ENCODE measurements at places on chromosomes 16 and 17. TPM values are rescaled to one million over a fixed set of nuclear protein-coding genes. Genes with fewer than 3 reads are reported as not detected.
A peak's percentile ranks its signal among the peaks of the same experiment; 100 is the strongest.

The NUBP2 gene
- total RNA-seq: 30.0 TPM

The SSTR5 gene
- 0.37 TPM for total RNA-seq

The CES3 gene
- total RNA-seq: 169 TPM

The LSM12 gene
- 60.9 TPM for total RNA-seq

The ABCA8 gene
- 9.7 TPM for total RNA-seq

The CETP gene
- not detected for total RNA-seq

The CCL15 gene
- total RNA-seq: 54.4 TPM

- DNase-seq: no peak
Observed at GRCh38 chr17:77472468-77473310, 331.9 kb downstream of the SEC14L1 start.

- DNase-seq: no peak
Observed at GRCh38 chr17:57485566-57485865, 229.2 kb downstream of the MSI2 start.

DNA sequence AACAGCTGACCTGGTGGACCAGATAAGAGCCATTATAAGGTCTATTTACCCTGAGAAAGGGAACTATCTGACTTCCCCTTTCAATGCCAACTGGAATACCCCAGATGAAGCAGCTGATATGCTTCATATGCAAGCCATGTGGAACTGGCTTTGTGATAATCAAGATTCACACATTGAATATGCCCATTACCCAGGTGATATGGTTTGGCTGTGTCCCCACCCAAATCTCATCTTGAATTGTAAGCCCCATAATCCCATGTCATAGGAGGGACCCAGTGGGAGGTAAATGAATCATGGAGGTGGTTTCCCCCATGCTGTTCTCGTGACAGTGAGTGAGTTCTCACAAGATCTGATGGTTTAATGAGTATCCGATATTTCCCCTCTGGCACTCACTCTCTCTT lies 42.1 kb downstream of the IKZF3 start:
- no peak for DNase-seq

DNA sequence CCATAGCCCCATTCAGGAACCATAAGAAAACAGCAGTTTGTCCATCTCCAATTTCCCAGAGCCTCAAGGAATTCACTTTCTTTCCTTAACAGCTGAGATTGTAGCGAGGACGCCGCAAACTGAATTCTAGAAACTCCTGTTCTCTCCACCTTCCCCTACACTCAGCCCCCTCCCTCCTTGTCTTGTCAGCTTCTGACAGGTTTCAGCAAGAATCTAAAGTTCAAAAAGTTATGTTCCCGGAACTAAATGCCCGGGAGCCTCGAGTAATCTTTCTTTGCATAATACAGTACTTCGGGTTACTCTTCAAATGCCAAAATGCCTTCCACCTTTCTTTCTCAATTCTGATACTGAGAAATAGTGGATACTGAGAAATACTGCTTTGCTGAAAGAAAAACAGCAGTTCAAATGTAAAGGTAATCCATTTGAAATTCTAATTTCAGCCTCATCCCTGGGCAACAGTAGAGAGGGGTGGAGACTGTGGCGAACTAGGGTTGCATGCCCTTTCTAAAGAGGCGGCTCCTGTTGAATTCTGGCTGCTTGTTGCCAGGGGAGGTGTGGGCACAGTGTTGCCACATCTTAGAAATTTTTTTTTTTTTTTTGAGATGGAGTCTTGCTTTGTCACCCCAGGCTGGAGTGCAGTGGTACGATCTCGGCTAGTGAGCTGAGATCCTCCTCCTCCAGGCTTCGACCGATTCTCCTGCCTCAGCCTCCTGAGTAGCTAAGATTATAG lies 63.5 kb upstream of the USP7 start:
- DNase-seq: no peak

DNA sequence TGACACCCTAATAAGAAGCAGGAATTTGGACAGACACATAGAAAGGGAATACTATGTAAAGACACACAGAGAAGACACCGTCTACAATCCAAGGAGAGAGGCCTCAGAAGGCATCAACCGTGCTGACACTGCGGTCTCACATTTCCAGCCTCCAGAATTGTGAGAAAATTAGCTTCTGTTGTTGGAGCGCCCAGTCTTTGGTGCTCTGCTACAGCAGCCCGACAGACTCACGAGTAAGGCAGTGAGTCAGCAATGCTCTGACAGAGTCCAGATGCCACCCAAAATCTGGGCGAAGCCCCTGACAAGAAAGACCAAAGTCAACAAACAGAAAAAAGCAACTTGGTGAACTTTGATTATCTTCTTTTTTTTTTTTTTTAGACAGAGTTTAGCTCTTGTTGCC lies 32.5 kb upstream of the RAI1 start:
- no peak for DNase-seq

GRCh38 chr17:35735036-35735805 lies 3.8 kb downstream of the RASL10B start:
- no peak for DNase-seq

DNA sequence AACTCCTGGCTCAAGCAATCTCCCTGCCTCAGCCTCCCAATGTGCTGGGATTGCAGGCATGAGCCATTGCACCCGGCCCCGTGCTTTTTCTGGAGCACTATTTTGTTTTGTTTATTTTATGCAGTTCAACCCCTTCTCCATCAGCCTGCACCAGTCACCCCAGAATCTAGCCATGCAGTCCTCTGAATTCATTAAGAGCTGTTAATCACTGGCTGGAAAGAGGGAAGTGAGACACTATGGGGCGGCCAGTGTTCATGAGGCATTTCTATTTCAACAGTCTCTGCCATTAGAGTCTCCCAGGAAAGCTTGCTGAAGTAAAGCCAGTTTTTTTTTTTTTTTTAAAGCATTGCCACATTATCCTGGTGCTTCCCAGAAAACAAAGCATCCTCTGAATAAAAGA lies 1.7 kb downstream of the VWA3A start:
- no peak for DNase-seq

- DNase-seq: no peak
Observed at GRCh38 chr17:61462719-61463315, 10.6 kb downstream of the TBX4 start.

- DNase-seq: peak; percentile 47
Observed at GRCh38 chr17:40323391-40324381, 14.7 kb downstream of the RARA start.

DNA sequence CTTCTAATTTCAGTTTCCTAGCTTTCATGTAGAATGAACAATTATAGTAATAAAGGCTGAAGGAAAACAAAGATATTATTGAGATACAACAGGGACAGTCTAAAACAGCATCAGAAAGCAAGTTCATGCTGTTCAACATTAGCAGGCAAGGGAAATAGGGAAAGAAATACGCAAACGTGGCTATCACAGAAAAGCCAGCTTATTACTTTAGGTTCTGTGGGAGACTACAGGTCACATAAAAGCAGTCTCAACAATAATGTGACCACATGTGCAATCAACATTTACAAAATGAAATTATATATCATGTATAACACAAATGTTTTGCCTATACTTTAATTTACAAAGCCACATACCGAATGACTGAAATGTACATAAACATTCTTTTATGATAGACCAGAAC lies 4.9 kb upstream of the TRIM37 start:
- no peak for DNase-seq

GRCh38 chr17:74798239-74798707 lies 22.1 kb upstream of the NAT9 start:
- no peak for DNase-seq

DNA sequence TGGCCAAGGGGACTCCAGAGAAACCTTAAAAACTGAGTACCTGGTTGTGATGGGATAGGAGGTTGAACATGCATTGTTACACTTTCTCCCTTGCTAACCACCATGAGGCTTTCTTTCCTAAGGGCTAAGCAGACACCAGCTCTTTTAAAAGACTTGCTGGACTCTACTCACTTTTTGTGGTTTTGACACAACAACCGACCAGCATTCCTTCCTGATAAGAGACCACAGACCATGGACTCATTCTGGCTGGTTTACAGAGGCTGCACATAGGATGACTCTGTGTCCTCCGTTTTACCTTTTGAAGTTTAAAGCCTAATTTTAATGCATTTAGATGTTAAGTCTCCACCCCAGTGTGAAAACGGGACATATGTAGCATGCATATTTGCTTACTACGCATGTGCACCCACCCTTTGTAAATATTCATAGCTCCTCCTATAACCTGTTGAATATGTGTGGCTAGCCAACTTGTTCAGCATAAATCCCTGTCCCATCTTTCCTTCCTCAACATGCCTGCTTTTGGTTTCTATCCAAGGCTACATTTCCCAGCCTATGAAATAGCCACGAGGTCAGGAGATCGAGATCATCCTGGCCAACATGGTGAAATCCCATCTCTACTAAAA lies 475.9 kb downstream of the GRIN2A start:
- no peak for DNase-seq

GRCh38 chr17:42849451-42850181 lies 1.4 kb upstream of the AOC3 start:
- DNase-seq: no peak

DNA sequence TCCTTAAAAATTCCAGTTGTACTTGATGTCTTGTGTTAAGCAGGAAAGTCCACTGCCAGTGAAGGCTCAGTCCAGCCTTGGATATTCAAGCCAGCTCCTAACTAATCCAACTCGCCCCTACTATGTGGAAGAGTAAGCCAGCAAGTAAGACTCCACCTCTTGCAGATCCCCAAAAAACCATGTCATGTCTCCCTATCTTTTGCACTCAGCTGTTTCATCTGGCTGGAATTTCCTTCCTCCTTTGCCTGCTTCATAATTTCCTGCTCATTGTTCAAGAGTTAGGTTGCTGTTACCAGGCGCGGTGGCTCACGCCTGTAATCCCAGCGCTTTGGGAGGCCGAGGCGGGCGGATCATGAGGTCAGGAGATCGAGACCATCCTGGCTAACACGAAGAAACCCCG lies 37.8 kb downstream of the RBBP6 start:
- no peak for DNase-seq

GRCh38 chr16:2085669-2086068 lies 37.9 kb downstream of the TSC2 start:
- DNase-seq: no peak
